ENCODE measurements at places on chromosomes 12 and 14.

- peak; percentile 92 for DNase-seq
Observed at GRCh38 chr12:46370792-46371717, 1.5 kb downstream of the SLC38A2 start.

GRCh38 chr14:100907240-100907639 is 3.7 kb upstream of the RTL1 start:
- DNase-seq, result no peak

DNA sequence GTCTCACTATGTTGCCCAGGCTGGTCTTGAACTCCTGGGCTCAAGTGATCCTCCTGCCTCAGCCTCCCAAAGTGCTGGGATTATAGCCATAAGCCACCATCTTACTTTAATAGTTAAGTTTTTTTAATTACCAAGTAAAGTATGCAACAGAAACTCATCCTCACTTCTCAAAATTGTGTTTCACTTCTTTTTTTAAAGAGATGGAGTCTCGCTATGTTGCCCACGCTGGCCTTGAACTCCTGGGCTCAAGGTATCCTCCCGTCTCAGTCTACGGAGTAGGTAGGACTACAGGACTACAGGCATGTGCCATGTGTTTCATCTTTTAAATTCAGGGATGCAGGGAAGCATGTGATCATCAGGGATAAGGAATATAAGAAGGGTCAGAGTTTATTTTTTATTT is 17.2 kb upstream of the ARID2 start:
- DNase-seq, result no peak

GRCh38 chr14:91870890-91871289 is 3.6 kb upstream of the TC2N start:
- DNase-seq, result no peak

DNA sequence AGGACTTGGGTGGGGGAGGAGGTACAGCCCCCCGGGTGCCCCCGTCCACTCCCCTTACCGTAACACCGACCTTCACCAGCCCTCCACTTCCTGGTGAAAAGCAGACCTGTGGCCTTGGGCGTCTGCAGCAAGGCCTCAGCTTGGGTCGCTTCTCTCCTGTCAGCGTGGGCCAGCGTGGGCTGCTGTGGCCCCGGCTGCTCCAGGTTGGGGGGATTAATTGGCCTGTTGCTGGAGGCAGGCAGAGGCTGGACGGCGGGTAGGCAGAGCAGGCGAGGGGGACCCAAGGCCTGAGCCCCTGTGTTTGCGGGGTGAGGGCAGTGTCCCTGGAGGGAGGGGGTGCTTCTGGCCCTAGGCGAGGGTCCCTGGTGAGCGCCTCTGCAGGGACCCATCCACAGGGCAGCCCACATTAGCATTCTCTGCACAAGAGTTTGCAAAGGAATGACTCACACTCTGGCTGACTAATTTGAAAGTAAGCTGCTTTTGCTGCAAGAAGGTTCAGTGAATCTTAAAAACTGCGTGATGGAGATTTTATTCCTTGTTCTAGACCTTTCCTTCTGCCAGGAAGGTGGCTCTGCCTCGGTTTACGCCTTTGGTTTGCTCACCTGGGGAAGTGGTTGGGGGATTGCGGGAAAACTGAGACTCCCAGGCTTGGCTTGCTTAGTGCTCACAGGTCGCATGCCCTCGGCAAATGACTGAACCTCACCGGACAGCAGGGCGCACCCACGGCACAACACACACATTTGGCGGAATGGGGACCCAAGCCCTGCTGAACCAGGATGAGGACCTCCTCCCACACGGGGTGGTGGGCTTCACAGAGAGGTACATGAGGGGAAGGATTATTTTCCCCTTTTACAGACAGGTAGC is 37.9 kb upstream of the DLK1 start:
- DNase-seq, result no peak

DNA sequence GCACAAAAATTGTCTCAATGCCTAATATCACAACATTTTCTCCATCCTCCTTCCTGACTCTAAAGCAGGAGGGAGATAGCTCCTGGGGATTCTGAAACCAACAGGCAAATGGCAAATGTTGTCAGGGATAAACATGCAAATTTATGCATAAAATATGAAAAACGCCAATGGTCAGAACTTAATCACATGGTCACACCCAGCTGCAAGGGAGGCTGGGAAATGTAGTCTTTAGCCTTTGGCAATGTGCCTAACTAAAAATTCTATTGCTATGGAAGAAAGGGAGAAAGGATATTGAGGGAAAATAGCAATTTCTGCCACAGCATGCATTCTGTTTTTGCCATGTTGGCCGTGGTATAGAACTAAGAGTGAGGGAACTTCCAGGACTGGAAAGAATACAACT is 11.7 kb upstream of the OASL start:
- no peak for DNase-seq

GRCh38 chr12:19530637-19531023 is 91.3 kb downstream of the AEBP2 start:
- no peak for DNase-seq

- no peak for DNase-seq
Observed at GRCh38 chr12:118925407-118925806, 55.9 kb upstream of the SRRM4 start.
